Activated CD4-positive, alpha-beta T cell treated with anti-CD3 and anti-CD28 coated beads for 1 hour (primary cell): ENCODE measurements at places on chromosomes 7 and 10.

DNA sequence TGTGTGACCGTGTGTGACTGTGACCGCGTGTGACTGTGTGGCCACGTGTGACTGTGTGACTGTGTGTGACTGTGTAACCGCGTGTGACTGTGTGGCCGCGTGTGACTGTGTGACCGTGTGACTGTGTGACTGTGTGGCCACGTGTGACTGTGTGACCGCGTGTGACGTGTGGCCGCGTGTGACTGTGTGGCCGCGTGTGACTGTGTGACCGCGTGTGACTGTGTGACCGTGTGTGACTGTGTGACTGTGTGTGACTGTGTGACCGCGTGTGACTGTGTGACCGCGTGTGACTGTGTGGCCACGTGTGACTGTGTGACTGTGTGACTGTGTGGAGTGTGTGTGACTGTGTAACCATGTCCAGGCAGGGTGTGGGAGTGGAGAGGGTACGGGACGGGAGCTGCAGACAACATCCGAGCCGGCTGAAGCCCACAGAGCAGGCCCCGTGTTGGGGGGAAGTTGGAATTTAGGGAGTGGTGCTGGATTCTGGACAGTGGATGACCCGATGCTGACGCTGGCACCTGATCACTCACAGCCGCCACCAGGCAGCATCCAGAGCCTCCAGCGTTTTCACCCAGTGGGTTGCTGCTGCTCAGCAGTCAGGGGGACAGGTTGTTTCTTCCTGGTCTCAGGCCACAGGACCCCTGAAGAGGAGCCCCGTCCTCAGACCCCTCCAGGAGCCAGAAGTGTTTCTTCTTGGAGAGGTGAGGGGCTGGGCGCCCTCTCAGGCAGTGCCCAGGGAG, 503.5 kb downstream of the DNAJB6 start:
- DNase-seq, result no peak

- no peak for DNase-seq
Observed at GRCh38 chr10:20855398-20856038, 41.6 kb downstream of the NEBL start.

GRCh38 chr7:111138193-111138569, 47.3 kb downstream of the LRRN3 start:
- peak; percentile 14 for DNase-seq

GRCh38 chr7:66202441-66202840, 2.7 kb upstream of the TPST1 start:
- DNase-seq, result no peak

DNA sequence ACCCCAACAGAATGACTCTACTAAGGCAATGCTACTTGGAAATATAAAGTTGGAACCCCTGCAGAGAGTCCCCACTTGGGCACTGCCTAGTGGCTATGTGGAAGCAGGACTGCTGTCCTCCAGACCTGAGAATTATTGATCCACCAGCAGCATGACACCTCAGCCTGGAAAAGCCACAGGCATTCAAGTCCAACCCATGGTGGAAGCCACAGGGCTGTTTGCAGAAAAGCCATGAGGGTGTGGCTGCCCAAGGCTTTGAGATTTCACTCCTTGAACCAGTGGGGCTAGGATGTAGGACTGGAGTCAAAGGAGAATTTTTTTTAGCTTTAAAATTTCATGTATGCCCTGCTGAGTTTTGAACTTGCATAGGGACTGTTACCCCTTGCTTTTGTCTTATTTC, 13.6 kb upstream of the GHRHR start:
- no peak for DNase-seq

- no peak for DNase-seq
Observed at GRCh38 chr7:116629051-116629463, 42.9 kb upstream of the MET start.

DNA sequence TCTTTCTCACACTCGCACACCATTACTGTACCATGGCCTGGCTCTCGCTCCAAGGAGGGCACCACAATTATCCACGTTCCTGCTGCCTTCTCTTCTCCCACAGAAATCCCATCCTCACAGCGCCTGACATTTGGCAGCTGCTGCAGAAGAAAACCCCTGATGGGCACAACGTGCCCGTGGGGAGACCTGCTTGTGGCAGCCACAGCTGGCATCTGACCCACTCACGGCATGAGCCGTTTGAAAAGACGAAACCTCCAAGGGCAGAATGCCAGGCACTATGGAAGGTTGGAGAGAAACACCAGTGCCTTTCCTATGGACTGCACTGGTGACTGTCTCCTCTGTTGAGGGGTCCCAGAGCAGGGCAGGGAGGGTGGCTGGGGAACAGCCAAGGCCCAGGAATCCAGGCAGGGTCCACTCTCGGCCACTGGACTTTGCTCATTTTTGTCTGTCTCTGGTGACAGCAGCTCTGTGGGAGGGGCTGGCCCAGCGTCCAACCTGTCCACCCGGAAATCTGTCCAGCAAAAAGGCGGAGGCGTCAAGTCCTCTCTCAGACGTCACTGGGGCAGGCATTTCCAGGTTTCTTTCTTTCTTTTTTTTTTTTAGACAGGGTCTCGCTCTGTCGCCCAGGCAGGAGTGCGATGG, 61.0 kb upstream of the MKRN1 start:
- DNase-seq, result no peak

- DNase-seq, result no peak
Observed at GRCh38 chr7:12158334-12159060, 52.6 kb upstream of the TMEM106B start.

GRCh38 chr7:99381664-99382075, 7.1 kb downstream of the ARPC1B start:
- no peak for DNase-seq

- no peak for DNase-seq
Observed at GRCh38 chr7:128322040-128322643, 21.6 kb downstream of the RBM28 start.

DNA sequence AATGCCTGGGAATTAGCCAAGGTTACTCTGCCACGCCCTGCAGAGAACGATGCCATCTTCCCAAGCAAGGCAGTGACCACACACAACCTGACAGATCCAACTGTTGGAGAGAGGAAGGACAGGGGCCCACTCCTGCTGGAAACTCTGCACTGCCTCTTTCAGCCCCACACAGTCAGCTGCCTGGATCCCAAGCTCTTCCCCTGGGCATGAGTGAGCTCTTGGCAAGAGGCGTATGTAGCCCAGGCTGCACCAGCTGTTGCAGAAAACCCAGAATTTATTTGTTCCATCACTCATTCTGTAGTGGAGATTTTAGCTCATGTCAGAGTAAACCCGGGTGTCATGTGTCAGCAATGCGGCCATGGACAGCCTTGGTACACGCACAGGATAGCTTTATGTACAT, 135.1 kb upstream of the TRIM24 start:
- no peak for DNase-seq

DNA sequence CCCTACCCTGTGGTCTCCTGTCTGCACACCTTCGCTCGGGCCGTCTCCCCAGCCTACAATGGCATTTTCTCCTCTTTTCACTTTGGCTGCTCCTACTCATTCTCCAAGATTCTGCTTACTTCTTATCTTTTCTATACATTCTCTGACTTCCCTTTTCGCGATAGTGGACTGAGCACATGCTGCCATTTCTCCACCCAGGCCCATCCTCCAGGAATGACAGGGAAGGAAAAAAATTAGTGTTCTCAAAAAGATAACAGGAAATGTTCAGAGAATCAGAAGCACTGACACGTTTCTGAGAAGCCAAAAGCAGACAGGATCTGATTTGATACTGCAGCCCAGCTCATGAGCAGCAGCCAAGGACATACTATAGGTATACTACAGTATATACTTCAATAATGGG, 6.4 kb upstream of the ANXA11 start:
- no peak for DNase-seq

- no peak for DNase-seq
Observed at GRCh38 chr7:47089068-47089417, 492.9 kb downstream of the TNS3 start.

GRCh38 chr7:21426286-21427181, 1.3 kb upstream of the SP4 start:
- DNase-seq, result no peak

- DNase-seq, result no peak
Observed at GRCh38 chr7:106472741-106473140, 188.0 kb upstream of the NAMPT start.

DNA sequence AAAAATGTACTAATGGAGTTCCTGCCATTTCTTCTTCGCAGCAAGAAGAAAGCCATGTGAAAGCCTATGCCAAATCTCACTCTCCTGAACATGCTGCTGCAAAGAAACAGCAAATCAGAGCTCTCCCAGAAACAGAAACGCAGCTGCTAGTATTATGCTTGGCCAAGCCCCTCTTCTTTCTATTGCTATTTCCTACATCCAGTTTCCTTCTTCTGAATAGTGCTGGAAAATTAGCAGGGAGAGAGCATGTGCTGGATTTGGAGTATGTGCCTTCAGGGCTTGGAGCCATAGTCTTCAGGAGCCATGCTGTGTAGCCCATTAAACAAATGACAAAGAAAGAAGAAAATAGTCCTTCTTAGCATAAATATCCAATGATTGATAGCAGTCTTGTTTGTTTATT, 852.0 kb upstream of the PHF14 start:
- DNase-seq, result no peak

GRCh38 chr10:91295346-91295745, 74.9 kb downstream of the PCGF5 start:
- DNase-seq, result no peak

DNA sequence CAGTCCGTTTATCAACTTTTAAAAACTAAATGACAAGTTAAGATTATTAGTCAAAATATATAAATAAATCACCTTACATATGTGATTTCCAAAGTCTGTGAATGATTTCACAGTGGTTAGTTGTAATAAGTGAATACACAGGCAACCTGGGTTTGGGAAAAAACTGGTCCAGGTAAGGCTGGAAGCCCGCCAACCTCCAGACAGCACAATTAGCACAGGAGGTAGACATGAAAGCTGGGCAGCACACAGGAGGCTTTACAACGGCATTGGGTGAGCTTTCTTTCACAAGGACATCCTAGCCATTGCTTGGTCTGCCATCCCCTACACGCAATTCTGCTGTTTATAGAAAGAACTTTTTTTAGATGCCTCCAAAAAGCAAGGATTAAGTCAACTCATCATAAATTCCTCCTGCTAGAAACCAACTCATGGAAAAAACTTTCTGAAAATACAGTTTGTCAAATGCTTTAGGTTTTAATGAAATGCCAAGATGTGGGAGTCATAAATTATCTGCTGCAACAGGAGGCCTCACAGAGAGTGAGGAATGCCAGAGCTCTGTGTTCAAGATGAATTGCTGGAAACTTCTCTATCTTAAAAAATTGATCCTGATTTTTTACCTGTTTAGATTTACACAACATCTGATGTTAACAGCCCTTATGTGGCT, 346.8 kb upstream of the NFE2L3 start:
- DNase-seq, result no peak

- no peak for DNase-seq
Observed at GRCh38 chr10:48476279-48476982, 128.4 kb downstream of the ARHGAP22 start.

DNA sequence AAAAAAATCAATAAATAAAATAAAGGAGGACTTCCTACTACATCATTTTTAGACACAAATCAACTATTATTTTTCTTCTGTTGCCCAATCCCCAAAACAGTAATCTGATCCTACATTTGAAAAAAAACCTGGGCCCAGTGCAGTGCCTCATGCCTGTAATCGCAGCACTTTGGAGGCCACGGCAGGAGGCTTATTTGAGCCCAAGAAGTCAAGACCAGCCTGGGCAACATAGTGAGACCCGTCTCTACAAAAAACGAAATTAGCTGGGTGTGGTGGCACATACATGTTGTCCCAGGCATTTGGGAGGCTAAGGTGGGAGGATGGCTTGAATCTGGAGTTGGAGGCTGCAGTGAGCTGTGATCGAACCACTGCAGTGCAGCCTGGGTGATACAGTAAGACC, 2.7 kb upstream of the GTF2I start:
- DNase-seq, result no peak

GRCh38 chr10:6092731-6093130, 3.9 kb downstream of the RBM17 start:
- DNase-seq, result no peak

GRCh38 chr10:20485554-20485953, 411.6 kb downstream of the NEBL start:
- no peak for DNase-seq

DNA sequence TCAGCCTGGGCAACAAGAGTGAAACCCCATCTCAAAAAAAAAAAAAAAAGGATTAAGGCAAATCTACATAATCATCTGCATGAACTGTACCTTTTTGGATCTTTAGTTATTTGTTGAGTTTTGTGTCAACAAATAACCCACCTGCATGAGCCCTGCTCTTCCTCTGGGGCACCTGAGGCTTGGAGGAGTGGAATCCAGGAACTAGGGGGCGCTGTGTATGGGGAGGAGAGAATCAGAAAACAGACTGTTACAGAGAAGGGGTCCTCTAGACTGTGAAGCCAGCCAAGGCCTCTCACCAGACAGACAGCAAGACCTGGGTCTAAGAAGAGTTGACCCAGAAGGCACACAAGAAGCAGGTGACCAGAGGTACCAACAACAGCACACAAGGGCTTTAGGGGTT, 682.8 kb upstream of the NRP1 start:
- DNase-seq, result no peak

- no peak for DNase-seq
Observed at GRCh38 chr7:14835384-14835783, 67.2 kb downstream of the DGKB start.

GRCh38 chr7:1087952-1088920, at the start of gene GPER1:
Gene GPER1, plus strand, starts transcription at chr7:1088113. Its CDS starts 3,616 bp downstream, at chr7:1091729.
- no peak for DNase-seq

GRCh38 chr7:85521108-85521694, 334.3 kb upstream of the SEMA3D start:
- DNase-seq, result no peak

- DNase-seq, result no peak
Observed at GRCh38 chr7:139153832-139154231, 44.3 kb upstream of the ZC3HAV1 start.
